Left lobe of liver (tissue), 2 donors: ENCODE measurements at places on chromosomes 11 and 22.

GRCh38 chr22:39317084-39317774 is 2.2 kb downstream of the RPL3 start:
- no peak for DNase-seq

DNA sequence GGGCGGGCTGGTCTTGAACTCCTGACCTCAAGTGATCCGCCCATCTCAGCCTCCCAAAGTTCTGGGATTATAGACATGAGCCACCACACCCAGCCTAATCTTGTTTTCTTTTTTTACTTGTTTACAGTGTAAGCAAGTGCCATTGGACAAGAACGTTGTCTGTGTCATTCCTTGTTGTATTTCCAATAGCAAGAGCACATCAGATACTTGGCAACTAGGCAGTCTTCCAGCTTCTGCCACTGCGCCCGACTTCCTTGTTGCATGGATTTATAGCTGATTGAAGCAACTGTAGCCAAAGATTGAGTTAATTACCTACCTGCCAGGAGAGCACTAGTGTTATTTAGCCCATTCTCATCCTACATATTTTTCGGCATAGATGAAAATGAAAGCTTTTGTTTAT is 3.1 kb upstream of the SGSM3 start:
- DNase-seq: no peak

- DNase-seq: no peak
These were observed 47.2 kb downstream of the LRFN4 start for GRCh38 chr11:66904055-66904454.

GRCh38 chr11:2461253-2461955 is 16.6 kb downstream of the KCNQ1 start:
- DNase-seq: no peak

- DNase-seq: no peak
These were observed 884 bp downstream of the CENATAC start for GRCh38 chr11:118998822-118999221.

DNA sequence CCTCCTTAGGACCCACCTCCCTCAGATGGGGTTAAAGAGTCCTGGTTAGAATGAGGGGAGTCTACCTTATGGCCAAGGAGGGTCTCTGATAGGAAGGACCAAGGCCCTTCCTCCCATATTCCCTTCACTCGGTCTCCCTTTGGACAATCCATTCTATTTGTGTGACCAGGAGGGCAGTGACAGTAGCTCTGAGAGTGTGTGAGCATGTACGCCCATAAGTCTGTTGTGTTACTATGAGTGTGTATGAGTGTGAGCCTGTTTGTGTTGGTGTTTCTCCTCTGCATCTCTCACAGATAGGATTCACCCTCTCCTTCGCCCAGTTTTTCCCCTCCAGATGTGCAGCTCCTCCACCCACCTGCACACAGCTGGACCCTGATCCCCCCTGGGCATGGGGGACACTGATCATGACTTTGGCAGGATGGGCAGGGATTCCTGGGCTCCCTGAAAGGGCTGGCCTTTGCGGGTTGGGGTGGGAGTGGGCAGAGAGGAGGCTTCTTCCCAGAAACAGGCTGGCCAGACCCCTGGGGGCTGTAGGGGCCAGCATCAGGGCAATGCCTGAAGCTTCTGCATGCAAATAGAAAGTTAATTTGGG is 14.5 kb downstream of the PHLDB1 start:
- no peak for DNase-seq

- peak; percentile 79 for DNase-seq
These were observed 6.0 kb upstream of the OMP start for GRCh38 chr11:77096591-77097019.

DNA sequence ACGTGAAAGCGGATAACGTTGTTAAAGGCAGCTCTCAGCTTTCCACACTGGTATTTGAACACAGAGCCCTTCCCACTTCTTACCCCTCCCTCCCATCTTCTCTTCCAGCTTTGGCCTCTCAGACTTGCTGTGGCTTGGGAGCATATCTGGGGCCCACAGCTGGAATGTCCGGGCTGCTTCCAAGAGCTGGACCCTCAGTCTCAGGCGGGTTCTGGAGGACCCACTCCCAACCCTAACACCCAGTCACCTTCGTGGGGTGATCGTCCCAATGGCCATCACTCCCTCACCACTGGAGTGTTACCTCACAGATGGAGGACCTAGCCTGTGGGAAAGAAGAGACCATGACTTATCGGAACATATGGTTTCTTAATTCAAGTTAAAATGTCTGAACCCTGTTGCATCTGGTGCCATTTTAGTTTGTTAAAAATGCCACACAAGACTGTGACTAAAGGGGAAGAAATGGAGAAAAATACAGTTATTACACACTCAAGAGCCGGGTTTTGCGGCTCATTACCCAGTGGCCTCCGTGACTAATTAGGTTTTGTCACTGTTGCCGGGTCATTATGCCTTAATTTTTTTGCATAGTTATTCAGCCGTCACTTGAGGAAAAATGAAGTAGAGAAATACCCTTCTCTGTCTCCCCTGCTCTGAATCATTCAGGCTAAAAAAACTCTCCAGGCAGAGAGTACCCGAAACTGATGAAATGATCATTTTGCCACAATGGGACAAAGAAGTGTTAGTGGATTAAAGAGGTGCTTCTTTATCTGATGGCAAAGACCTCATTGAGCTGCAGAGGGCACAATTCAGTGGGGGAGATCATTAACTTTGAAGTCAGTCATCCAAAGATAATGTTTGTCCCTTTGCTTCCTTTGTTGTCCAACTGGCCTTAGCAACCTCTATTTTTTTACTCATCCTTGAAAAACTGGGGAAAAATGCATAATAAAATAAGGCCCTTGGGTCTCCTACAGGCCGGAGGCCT is 87.2 kb upstream of the HTATIP2 start:
- DNase-seq: no peak

- no peak for DNase-seq
These were observed 58.1 kb downstream of the GGTLC2 start for GRCh38 chr22:22702237-22703202.

GRCh38 chr11:118211006-118211405 is 13.8 kb downstream of the JAML start:
- DNase-seq: no peak

DNA sequence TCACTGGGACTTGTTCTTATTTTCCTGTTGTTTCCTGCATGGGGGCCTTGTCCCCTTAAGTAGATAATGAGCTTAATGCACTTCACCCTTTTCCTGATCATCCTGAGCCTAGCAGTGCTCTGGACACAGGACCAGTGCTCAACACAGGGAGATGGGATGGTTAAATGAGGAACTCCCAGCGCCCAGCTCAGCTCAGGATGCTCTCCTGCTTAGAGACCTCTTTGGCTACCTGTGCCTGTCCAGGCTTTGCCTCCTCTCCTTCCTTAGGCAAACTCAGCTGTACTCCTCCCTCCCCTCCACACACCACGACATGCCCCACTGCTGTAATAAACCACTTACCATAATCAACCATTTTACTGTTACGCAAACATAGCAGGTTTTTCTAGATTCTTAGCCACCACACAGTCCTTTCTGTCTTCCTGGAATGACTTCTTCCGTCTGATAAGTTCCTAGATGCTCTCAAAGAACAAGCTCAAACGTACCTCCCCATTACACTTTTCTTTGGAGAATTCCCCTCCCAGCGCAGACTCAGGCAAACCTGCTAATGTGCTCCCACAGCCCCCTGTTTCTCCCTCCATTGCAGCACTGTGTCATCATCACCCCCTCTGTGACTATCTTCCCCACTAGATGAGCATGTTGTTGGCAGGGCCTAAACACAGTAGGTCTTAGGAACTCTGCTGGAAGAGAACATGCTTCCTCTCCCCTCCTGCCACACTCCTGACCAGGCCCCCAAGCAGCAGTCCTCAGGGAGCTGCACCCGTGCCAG is 113.6 kb downstream of the MICAL2 start:
- no peak for DNase-seq

DNA sequence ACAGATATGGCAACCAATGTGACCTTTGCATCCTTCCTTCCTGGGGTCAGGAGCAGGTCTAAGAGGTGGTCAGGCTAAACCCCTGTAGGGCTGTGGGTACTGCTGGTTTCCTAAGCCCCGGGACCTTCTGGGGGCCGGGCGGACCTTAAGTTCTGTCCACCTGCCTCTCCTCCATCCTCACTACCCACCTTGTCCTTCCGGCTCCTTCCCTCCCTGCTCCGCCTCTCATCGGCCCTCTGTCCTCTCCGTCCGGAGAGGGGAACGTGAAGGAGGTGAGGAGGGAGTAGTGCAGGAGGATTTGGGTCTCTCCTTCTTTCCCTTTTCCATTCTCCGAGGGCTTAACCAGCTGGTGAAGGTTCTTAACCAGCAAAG is 28.3 kb upstream of the PARVB start:
- no peak for DNase-seq

GRCh38 chr22:32501836-32502752 is 27.5 kb downstream of the FBXO7 start:
- no peak for DNase-seq

GRCh38 chr11:58562375-58562800 is 13.3 kb downstream of the LPXN start:
- no peak for DNase-seq

GRCh38 chr11:88544656-88545280 is 207.2 kb upstream of the CTSC start:
- DNase-seq: no peak

DNA sequence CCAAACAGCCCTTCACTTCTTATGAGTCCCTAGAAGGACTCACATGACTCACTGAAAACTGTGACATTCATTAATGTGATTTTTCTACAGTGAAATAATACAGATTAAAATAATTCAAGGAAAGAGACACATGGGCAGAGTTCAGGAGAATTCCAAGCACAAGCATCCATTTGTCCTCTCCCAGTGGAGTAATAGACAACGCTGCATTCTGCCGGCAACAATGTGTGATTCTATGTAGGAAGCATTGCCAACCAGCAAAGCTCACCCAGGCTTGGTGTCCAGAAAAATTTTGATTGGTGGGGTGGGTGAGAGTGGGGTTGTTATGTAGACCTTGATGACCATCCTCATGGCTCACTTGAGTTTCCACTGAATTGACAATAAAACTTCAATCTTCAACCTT is 123.9 kb downstream of the VPREB1 start:
- DNase-seq: no peak

DNA sequence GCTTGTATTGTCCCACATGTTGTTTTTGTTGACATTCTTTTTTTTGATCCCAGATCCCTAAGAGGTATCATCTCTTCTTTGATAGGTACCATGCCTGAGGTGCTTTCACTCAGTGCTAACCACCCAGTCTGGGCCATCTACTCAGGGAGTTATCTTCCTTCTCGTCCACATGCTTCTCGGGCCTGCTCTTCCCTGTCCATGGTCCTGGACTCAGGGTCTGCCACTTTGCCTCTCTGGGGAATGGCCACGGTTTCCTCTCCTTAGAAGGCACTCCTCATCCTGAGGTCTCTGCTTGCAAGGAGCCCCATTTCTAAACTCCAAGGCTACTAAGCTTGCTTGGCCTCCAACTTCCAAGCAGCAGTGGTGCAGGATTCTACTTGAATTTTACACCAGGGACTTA is 227.0 kb upstream of the NCAM1 start:
- no peak for DNase-seq

DNA sequence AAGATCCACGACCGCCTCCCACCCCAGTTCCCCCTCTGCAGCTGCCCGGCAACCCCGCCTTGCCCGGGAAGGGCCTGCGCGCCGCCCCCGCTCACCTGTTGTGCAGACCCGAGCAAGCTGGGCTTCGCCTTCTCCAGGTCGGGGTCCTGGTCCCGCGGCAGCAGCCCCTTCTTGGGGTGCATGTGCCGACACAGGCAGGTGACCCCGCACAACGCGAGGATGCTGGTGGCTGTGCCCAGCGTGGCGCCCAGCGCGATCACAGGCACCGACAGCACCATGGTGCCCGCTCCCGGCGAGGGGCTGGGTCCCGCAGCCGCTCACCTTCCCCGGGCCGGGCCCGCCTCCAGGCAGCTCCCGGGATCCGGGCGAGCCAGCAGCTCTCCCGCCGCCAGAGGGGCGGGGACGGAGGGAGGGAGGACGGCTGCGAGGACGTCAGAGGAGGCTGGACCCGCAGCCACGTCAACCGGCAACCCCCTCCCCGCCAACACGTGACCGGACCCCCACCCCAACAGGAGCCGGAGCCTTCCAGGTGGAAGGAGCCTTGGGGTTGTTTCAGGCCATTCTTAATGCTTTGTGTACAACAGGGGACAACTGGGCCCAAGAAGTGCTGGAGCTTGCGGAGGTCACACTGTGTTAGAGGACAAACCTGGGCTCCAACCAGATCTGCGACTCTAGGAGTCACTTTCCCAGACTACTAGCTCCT is at the start of gene SYT13:
Gene SYT13, minus strand, starts transcription at position 412 of the 703 bp plus-strand sequence. Its CDS starts 134 bp downstream, at position 278.
- DNase-seq: no peak

- DNase-seq: no peak
These were observed 787 bp upstream of the RDX start for GRCh38 chr11:110297076-110297725.

- no peak for DNase-seq
These were observed 17.9 kb upstream of the HYLS1 start for GRCh38 chr11:125869521-125869920.

GRCh38 chr22:36247955-36248354 is 5.0 kb upstream of the APOL1 start:
- no peak for DNase-seq

DNA sequence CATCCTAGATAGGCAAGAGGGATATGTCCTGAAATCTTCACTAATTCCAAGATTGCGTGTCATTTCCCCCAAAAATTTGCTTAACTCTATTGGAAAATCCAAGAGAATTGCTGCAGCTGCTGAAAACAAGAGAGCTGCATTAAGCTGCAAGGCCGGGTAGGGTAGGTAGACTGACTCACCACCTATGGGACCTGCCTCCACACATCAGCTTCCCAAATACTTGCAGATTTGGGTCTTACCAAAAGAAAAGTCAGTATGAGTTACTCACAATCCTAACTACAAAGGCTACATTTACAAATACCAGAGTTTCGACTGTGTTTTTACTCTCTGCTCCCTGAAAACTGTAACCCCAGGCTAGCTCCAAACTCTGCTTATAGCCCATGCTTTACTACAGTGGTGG is 142.5 kb upstream of the TEAD1 start:
- DNase-seq: no peak

GRCh38 chr11:59191095-59191494 is 19.2 kb downstream of the DTX4 start:
- DNase-seq: peak; percentile 85

- no peak for DNase-seq
These were observed 39.3 kb downstream of the RPL27A start for GRCh38 chr11:8721609-8722500.

DNA sequence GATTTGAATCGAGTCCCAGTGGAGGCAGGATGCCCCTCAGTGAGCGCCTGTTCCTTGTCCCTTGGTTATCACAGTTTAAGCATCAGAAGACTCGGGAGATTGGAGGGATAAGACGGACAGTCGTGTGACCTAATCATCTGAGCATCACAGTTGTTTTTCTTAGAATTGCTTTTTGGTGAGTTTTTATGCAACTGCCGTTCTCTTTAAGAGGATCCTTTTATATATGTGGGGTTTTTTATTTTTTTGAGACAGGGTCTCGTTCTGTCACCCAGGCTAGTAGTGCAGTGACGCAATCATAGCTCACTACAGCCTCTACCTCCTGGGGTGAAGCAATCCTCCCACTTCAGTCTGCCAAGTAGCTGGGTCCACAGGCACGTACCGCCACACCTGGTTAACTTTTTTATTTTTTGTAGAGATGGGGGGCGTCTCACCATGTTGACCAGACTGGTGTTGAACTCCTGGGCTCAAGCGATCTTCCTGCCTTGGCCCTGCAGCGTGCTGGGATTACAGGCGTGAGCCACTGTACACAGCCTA is 16.5 kb downstream of the NUP50 start:
- DNase-seq: no peak

- DNase-seq: no peak
These were observed 43.0 kb upstream of the WT1 start for GRCh38 chr11:32478277-32478731.
